ENCODE measurements at places on chromosomes 13 and 19. TPM values are rescaled to one million over a fixed set of nuclear protein-coding genes. Genes with fewer than 3 reads are reported as not detected.
A peak's percentile ranks its signal among the peaks of the same experiment; 100 is the strongest.

Gene FXYD1
- not detected for total RNA-seq

Gene ZNF808
- 31.1 TPM for total RNA-seq

DNA sequence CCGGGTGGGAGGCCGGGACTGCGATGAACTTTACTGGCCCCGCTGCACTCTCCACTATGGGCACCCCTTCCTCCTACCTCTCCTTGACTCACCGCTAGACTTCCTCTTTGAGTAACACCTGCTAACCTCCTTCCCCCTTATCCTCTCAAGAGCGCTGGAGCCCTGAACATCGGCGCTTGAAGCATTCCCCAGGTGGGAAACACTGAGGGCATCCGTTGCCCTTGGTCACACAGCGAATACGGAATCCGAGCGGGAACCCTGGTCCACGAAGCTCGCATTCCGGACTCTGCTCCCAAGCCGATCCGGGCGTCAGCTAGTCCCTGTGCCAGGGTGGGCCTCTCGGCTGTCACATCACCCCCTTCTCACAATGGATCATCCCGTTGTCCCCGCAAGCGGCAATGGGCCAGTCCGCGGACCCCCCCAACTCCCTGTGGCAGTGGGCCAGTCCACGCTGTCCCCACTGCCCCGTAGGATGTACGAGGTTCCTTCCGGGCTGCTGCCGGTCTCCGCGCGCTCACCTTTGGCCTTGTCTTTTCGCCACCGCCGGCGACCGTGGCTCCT lies 4.2 kb downstream of the LIPE start:
- DNase-seq = peak; percentile 50

GRCh38 chr19:42879613-42880012 lies at the start of gene PSG1:
Gene PSG1 (minus strand): TSS chr19:42879713. CDS start chr19:42879581, 132 bp downstream.
- no peak for DNase-seq

GRCh38 chr13:100537951-100538462 lies 50.6 kb downstream of the GGACT start:
- no peak for DNase-seq

Measured in dermis blood vessel endothelial cell (primary cell).